Endodermal cell (in vitro differentiated cells): ENCODE measurements at places on chromosomes 7 and 10. TPM values are rescaled to one million over a fixed set of nuclear protein-coding genes. Genes with fewer than 3 reads are reported as not detected.

DNA sequence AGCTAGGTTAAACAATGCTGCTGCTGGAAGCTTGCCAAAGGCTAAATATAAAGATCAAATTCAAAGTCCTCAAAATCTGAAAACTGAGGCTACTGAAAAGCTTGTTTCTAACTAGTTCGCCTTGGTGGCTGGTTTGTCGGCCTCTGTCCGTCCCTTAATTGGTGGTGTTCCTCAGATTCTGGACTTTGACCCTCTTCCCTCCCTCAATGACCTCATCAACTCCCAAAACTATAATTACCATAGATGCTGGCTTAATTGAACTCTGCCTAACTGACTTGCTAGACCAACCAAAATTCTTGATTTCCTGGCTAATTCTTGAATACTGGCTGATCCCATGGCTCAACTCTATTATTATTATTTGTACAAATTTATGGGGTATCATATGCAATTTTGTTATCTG, 15.6 kb downstream of the ARHGAP21 start:
- H3K4me1 ChIP-seq, result no peaks in the 10 kb centered on the region
- no peak overlapping the region for H3K27ac ChIP-seq
- H3K27me3 ChIP-seq, result no peaks in the 10 kb centered on the region

DNA sequence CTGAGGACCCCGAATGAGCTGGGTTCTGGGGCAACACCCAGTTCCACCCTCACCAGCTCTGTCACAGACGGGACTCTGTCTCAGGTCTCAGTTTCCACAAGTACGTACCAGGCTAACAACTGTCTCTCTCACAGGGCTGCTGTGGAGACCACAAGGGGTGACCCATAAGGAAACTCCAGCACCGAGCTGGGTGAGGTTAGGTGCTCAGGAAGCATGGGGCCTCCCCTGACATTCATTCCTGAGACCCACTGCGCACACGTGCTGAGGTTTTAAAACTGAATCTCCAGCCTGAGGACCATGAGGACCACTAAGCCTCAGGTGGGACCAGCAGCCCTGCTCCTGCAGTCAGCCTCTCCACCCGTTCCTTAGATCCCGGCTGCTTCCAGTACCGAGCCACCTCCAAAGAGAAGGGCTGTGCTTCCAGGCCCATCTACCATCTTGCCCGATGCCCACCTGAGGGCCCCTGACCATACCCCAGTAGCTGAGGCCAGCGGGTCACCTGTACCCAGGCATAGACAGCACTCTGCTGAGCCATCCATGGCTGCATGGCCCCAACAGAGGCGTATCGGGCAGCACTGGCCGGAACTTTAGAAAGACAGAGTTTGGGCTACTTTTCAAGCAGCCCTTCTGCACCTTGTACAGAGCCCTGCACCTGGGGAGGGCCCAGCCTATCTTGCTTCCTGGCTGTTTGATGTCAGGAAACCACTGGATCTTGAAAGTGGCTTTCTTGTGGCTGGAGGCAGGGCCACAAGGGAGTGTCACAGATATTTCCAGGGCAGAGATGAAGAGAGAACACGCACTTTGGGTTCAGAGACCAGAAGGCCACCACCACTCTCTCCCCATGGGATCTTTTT, 18.7 kb downstream of the HSPA12A start:
- no peak overlapping the region for H3K4me3 ChIP-seq
- no peaks in the 10 kb centered on the region for H3K27me3 ChIP-seq
- no peaks in the 10 kb centered on the region for H3K36me3 ChIP-seq
- peaks cover 5% of the 10 kb centered on the region for H3K4me1 ChIP-seq
- DNase-seq, result no peak

GRCh38 chr10:101538446-101538845, 49.6 kb downstream of the POLL start:
- H3K27me3 ChIP-seq, result no peaks in the 10 kb centered on the region
- H3K36me3 ChIP-seq, result peaks cover 12% of the 10 kb centered on the region
- H3K4me1 ChIP-seq, result no peaks in the 10 kb centered on the region
- no peak for DNase-seq

- no peaks in the 10 kb centered on the region for H3K4me1 ChIP-seq
- no peaks in the 10 kb centered on the region for H3K36me3 ChIP-seq
- no peak overlapping the region for H3K27ac ChIP-seq
- no peaks in the 10 kb centered on the region for H3K27me3 ChIP-seq
- H3K4me3 ChIP-seq, result no peak overlapping the region
These were observed 449.4 kb downstream of the PTPRN2 start for GRCh38 chr7:158138329-158138597.

- peaks cover 32% of the 10 kb centered on the region for H3K27me3 ChIP-seq
- peak overlapping the region; percentile 30 for H3K4me3 ChIP-seq
- H3K4me1 ChIP-seq, result peaks cover 4% of the 10 kb centered on the region
- H3K27ac ChIP-seq, result peak overlapping the region; percentile 90
These were observed 299.1 kb upstream of the NFE2L3 start for GRCh38 chr7:25852939-25853271.

GRCh38 chr10:118662228-118663035, 67.0 kb upstream of the PRLHR start:
- no peak overlapping the region for H3K27ac ChIP-seq
- no peak overlapping the region for H3K4me3 ChIP-seq
- H3K36me3 ChIP-seq, result no peaks in the 10 kb centered on the region
- no peaks in the 10 kb centered on the region for H3K27me3 ChIP-seq
- DNase-seq, result no peak

GRCh38 chr10:29102233-29102632, 186.6 kb upstream of the LYZL1 start:
- DNase-seq, result no peak
- peak overlapping the region; percentile 41 for H3K27ac ChIP-seq
- H3K4me3 ChIP-seq, result no peak overlapping the region
- no peaks in the 10 kb centered on the region for H3K27me3 ChIP-seq
- H3K36me3 ChIP-seq, result no peaks in the 10 kb centered on the region

- no peaks in the 10 kb centered on the region for H3K36me3 ChIP-seq
- DNase-seq, result peak; percentile 96
- no peak within 1 kb of the TSS for H3K27ac ChIP-seq
- peaks cover 97% of the 10 kb centered on the region for H3K27me3 ChIP-seq
- H3K4me3 ChIP-seq, result peak within 1 kb of the TSS; percentile 73
These were observed at the start of gene PAX2 for GRCh38 chr10:100744987-100745881. Gene PAX2 (plus strand): TSS chr10:100745582. CDS start chr10:100746261, 679 bp downstream.

GRCh38 chr7:828793-829561, 3.3 kb upstream of the SUN1 start:
- H3K27me3 ChIP-seq, result no peaks in the 10 kb centered on the region
- no peak overlapping the region for H3K27ac ChIP-seq
- H3K4me3 ChIP-seq, result no peak overlapping the region
- H3K4me1 ChIP-seq, result no peaks in the 10 kb centered on the region
- H3K36me3 ChIP-seq, result peaks cover 19% of the 10 kb centered on the region

- no peak overlapping the region for H3K4me3 ChIP-seq
- no peaks in the 10 kb centered on the region for H3K27me3 ChIP-seq
- no peak for DNase-seq
- no peaks in the 10 kb centered on the region for H3K4me1 ChIP-seq
- H3K36me3 ChIP-seq, result no peaks in the 10 kb centered on the region
- no peak overlapping the region for H3K27ac ChIP-seq
These were observed 4.2 kb downstream of the TMEM270 start for GRCh38 chr7:73864981-73865711.

STK31 gene
- total RNA-seq, result 1.4 and 1.6 TPM in 2 replicates

VGF gene
- total RNA-seq, result 2.8 and 3.8 TPM in 2 replicates

SEMA3E gene
- 438 to 883 TPM (median 466 TPM) in 3 replicates for total RNA-seq

TUBAL3 gene
- not detected in 2 replicates for total RNA-seq

NODAL gene
- total RNA-seq, result 71.0 and 88.6 TPM in 2 replicates

OR2A42 gene
- not detected in 3 replicates for total RNA-seq

ITPRID1 gene
- 3.8 to 5.6 TPM (median 4.6 TPM) in 3 replicates for total RNA-seq
